ENCODE measurements at places on chromosomes 11 and 22.
A peak's percentile ranks its signal among the peaks of the same experiment; 100 is the strongest.

GRCh38 chr11:116420770-116421528 is 351.8 kb downstream of the BUD13 start:
- no peak for DNase-seq

GRCh38 chr11:12149672-12150225 is 39.4 kb downstream of the MICAL2 start:
- no peak for DNase-seq

DNA sequence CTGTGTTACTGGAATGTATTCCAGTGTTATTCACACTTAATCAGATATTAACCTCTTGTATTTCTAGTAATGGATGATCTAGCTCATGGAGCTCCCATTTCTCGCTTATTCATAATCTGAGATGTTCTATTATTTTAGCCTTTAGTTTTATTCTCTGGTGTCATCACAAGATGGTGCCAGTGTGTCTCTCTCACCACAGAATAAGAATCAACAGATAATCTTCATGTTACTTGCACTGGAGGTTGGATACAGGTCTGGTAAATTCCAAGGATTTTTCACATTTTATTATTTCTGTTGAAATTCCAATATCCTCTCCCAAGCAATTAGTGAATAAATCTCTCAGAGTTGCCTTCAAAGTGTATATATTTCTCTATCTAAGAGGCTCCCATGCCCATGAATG is 74.6 kb downstream of the CASP12 start:
- DNase-seq, result no peak

DNA sequence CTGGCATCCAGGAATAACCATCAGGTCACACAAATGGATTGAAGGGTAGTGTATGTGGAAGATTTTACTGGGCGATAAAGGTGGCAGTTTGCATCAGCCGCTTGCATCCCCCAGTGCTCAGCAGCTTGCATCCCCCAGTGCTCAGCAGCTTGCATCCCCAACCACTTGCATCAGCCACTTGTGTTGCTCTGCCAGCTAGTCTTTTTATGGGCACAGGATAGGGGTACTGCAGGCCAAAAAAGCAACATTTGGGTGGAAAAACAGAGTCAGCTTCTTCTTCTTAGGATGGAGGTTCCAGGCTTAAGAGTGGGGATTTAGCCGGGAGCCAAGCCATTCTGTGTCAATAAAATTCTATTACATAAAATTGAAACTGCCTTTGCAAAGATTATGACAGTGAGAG is 23.2 kb upstream of the FEZ1 start:
- DNase-seq, result no peak

- DNase-seq, result no peak
Observed at GRCh38 chr11:15607361-15608036, 492.8 kb downstream of the INSC start.

- peak; percentile 69 for DNase-seq
Observed at GRCh38 chr11:124644426-124645280, 22.0 kb downstream of the TBRG1 start.
